GM04504 (cell line): ENCODE measurements at places on chromosomes 3 and 15.

DNA sequence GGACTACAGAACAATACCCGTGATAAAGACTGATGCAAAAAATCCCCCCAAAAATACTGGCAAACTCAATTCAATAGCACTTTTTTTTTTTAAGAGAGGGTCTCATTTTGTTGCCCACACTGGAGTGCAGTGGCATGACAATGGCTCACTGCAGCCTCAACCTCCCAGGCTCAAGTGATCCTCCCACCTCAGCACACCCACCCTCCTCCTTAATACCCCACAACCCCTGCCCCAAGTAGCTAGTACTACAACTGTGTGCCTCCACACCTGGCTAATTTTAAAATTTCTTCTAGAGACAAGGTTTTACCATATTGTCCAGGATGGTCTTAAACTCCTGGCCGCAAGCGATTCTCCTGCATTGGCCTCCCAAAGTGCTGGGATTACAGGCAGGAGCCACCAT, 11.4 kb downstream of the TOP2B start:
- DNase-seq, result no peak

DNA sequence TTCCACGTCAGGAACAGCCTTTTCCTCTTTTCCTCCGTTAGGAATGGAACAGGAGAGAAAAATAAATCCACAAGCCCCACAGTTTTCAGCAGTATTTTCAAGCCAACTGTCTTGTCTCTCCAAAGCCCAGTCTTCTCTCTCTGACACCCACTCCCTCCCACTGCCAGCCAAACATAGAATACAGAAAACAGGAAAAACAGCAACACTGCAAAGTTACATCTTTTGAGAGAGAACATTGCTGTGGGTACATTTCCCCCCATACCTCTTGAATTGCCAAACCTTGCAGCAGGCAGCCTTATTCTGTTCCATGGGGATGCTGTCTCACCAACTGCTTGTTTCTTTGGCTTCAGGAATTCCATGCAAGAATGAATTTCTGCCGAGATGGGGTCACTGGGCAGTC, 355.7 kb upstream of the UMPS start:
- no peak for DNase-seq

GRCh38 chr3:183253528-183254486, 754 bp downstream of the B3GNT5 start:
- DNase-seq, result no peak

- DNase-seq, result no peak
These were observed 25.1 kb downstream of the DTWD1 start for GRCh38 chr15:49645941-49646340.

- no peak for DNase-seq
These were observed 136.3 kb downstream of the LRRC28 start for GRCh38 chr15:99387421-99388168.
